Sciatic nerve (tissue), 2 donors: ENCODE measurements at places on chromosomes 6 and 20.
A peak's percentile ranks its signal among the peaks of the same experiment; 100 is the strongest.

DNA sequence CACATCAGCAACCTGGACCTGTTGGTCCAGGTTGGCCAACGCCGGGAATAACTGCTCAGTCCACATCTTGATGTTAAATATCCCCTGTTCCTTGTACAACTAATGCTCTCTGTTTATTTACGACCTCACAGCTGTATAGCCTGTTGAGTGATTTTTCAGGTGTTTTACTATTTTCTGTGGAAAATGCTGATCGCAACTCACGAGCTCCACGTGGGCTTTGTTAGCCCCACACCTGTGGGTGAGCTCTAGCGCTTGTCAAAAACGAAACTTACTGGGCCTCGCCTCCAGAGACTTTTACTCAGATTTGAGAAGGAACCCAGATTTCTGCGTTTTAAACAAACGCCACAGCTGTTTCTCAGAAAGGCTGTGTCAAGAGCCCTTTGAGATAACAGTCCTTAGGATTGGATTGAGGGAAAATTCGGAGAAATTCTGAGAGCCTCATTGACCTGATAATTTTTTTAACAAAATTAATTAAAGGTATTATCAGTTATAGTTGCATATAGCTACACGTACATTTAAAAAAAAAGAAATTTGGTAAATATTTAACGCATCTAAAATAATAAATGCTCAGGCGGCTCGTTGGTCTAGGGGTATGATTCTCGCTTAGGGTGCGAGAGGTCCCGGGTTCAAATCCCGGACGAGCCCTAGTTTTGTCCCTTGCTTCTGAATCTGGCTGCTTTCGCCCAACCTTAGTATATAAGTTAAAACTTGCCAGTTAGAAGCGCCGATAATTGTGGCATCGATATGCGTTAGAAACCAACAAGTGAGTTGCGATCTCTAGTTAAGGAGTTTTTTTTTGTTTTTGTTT, 16.7 kb downstream of the HMGN4 start:
- no peak for DNase-seq

- DNase-seq = peak; percentile 34
Measured at GRCh38 chr6:36677753-36678487, 594 bp upstream of the CDKN1A start.

GRCh38 chr6:169964486-169965180, 213.2 kb downstream of the ERMARD start:
- DNase-seq = no peak

DNA sequence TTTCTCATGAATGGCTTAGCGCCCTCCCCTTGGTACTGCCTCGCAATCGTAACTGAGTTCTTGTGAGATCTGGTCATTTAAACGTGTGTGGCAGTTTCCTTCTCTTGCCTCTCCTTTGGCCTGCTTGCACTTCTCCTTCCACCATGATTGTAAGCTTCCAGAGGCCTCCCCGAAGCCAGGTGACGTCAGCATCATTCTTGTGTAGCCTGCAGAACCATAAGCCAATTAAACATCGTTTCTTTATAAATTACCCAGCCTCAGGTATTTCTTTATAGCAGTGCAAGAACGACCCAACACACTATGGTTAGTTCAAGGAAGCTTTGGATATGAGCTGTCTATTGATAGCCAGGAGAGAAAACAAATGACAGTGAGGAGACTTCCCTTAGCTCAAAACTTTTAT, 29.5 kb upstream of the ADTRP start:
- DNase-seq = no peak

DNA sequence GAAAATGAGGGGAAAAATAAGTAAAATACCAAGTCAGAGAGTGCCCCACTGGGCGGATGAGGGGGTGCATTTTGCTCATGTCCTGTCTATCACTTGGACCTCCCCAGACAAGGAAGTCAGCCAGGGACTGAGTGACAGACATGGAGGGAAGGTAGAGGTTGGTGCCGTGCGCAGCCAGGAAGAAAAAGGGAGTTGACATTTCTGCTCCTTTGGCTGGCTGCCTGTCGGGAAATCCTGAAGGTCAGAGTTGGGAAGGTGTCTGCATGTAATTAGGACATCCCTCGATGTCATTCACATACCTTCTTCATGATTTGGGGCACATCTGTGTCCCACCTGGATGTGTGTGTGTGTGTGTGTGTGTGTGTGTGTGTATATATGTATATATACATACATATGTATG, 8.9 kb downstream of the GUCA1A start:
- no peak for DNase-seq
